ENCODE measurements at places on chromosomes 5 and 9. TPM values are rescaled to one million over a fixed set of nuclear protein-coding genes. Genes with fewer than 3 reads are reported as not detected.

GRCh38 chr9:127133739-127134167, 11.3 kb upstream of the ANGPTL2 start:
- H3K27me3 ChIP-seq: no peaks in the 10 kb centered on the region
- no peak overlapping the region for H3K27ac ChIP-seq
- DNase-seq: no peak
- H3K36me3 ChIP-seq: no peaks in the 10 kb centered on the region

DNA sequence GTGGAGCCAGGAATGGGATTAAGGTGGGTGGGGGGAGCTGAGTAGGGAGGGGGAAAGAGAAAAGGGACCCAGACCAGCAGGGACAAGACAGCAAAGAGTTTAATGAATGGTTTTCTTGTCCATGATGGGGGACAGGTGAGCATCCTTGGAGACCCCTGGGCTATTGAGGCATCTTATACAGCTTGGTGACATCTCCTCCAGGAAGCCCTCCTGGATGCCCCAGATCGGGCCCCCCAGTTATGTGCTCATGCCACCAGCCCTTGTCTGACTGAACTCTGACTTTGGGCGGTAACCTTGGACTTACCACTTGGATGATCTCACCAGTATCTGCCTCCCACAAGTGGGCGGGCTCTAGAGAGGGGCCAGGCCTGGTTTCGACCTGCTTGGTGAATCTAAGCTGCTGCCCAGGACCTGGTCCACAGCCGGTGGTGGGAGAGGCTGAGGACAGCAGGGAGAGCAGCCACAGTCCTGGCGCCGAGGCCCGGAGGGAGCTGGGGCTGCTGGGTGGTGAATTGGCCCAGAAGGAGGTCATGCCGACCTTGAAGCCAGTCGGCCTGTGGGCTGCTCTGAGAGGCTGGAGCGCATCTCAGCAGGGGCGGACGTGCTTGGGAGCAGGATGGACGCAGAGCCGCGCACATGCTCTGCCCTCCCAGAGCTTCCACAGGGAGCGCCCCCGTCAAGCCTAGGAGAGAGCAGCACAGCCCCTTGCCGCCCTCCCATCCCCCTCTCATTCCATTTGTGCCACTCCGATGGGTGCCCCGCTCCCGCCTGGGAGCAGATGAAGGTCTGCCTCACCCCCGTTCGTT, 36.2 kb downstream of the UNC5A start:
- DNase-seq: peak; percentile 38
- no peak overlapping the region for H3K27ac ChIP-seq
- H3K36me3 ChIP-seq: no peaks in the 10 kb centered on the region
- no peaks in the 10 kb centered on the region for H3K4me1 ChIP-seq
- H3K4me3 ChIP-seq: no peak overlapping the region
- peaks cover 18% of the 10 kb centered on the region for H3K27me3 ChIP-seq

- H3K4me1 ChIP-seq: peaks cover 18% of the 10 kb centered on the region
- peaks cover 29% of the 10 kb centered on the region for H3K27me3 ChIP-seq
- DNase-seq: peak; percentile 15
- H3K36me3 ChIP-seq: no peaks in the 10 kb centered on the region
- H3K27ac ChIP-seq: no peak overlapping the region
Measured at GRCh38 chr5:145937432-145938250, 1.3 kb downstream of the SH3RF2 start.

DNA sequence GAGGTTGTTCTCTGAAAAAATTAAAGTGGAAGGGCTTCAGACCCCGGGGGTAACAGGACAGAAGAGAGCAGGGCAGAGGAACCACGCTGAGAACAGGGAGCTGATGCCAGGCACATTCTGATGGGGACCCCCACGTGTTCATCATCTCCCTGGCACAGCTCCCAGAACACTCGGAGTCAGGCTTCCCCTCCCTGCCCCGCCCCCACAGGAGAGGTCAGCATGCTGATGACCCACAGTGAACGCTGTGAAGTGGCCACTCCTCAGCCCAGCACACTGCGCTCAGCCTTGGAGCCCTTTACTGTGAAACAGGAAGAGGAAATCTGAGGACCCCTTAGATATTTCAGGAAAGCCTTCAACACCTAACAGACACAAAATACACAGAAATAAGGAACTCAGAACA, 16.4 kb downstream of the RETREG1 start:
- peaks cover 70% of the 10 kb centered on the region for H3K4me1 ChIP-seq
- H3K27ac ChIP-seq: peak overlapping the region; percentile 62
- H3K27me3 ChIP-seq: no peaks in the 10 kb centered on the region
- DNase-seq: no peak

DNA sequence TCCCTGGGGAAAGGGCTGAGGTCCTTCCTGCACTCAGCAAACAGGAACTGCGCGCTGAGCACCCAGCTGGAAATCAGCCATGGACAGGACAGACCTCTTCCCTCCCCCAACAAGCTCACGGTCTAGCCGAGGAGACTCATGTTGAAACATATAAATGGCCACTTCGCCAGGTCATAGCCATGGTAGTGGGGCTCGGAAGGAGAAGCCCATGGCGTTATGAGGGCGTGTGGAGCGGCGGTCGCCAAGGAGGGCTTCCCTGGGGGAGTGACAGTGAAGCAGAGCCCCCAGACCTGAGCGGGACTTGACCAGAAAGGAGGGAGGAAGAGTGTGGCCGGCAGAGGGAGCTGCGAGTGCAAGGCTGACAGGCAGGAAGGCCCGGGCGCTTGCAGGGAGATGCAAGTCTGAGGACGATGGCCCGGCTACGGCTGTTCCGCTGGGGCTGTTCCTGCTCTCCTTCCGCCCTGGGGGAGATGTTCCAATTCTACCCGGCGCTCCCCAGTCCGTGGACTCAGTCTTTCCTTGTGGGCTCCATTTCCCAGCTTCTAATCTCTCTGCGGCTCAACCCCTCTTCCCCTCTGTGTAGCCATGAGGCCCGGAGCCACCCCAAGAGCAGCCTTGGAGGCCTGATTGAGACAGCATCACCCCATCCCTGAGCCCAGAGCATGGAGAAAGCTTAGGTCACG, 43.9 kb upstream of the PRRC2B start:
- no peaks in the 10 kb centered on the region for H3K36me3 ChIP-seq
- H3K4me3 ChIP-seq: peak overlapping the region; percentile 38
- peak overlapping the region; percentile 69 for H3K27ac ChIP-seq

DNA sequence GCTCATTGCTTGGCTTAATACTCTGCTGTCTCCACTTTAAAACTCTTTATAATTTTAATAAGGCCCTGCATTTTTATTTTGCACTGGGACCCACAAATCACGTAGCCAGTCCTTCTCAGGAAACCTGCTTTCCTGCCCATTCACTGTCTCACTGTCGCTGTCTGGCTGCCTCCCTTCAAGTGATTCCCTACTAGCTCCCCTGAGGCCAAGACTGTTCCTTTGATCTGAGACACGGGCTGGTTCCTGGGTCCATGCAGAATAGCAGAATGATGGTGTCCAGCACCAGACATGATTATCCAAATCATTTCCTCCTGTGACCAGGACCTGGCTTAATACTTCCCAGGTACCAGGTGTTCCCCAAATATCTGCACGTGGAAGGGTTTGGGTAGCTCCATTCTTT, 597.1 kb upstream of the KLF4 start:
- H3K4me3 ChIP-seq: no peak overlapping the region
- H3K4me1 ChIP-seq: no peaks in the 10 kb centered on the region
- H3K27ac ChIP-seq: no peak overlapping the region
- no peaks in the 10 kb centered on the region for H3K27me3 ChIP-seq

- H3K36me3 ChIP-seq: peaks cover 7% of the 10 kb centered on the region
- DNase-seq: no peak
- H3K27me3 ChIP-seq: no peaks in the 10 kb centered on the region
- H3K4me1 ChIP-seq: no peaks in the 10 kb centered on the region
Measured at GRCh38 chr9:112817860-112818203, 67.3 kb downstream of the SNX30 start.

- peaks cover under 1% of the 10 kb centered on the region for H3K27me3 ChIP-seq
- H3K4me1 ChIP-seq: peaks cover 36% of the 10 kb centered on the region
- peak; percentile 83 for DNase-seq
- no peaks in the 10 kb centered on the region for H3K36me3 ChIP-seq
- H3K27ac ChIP-seq: peak overlapping the region; percentile 71
- no peak overlapping the region for H3K4me3 ChIP-seq
Measured at GRCh38 chr5:132500931-132501628, 10.5 kb upstream of the IRF1 start.

DNA sequence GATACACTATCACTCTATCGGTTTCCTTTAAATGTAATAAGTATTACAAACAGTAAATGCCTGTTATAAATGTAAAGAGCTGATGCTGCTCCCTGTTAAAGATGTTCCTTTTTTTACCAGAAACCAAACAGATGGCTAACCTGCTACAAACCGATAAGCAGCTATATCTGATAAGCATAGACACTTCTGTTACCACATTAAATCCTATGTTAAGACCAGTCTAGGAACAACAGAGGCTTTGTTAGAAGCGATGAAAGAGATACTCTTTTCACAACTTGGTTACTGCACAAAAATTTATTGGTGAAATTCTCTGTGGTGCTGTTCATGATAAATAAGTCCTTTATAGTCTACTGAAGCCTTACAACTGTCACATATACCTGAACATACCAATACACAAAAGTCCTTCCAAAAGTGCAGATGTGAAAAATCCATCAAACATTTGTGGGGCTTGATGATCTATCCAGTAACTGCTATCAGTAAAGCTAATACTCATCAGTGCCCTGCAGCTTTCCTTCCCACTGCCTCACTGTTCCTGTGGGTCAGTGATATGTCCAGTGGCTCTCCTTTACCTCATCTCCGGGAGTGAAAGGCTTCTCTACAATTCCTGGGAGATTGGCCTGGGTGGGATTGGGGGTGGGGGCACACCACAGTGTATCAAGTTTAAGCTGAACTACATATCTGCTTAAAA, 25.8 kb upstream of the PRXL2C start:
- no peaks in the 10 kb centered on the region for H3K4me1 ChIP-seq
- H3K4me3 ChIP-seq: no peak overlapping the region
- H3K27ac ChIP-seq: no peak overlapping the region
- peaks cover 3% of the 10 kb centered on the region for H3K27me3 ChIP-seq

GRCh38 chr5:158725297-158725851, 374.3 kb downstream of the EBF1 start:
- H3K4me3 ChIP-seq: no peak overlapping the region
- H3K4me1 ChIP-seq: no peaks in the 10 kb centered on the region
- H3K36me3 ChIP-seq: no peaks in the 10 kb centered on the region
- DNase-seq: no peak
- no peak overlapping the region for H3K27ac ChIP-seq
- no peaks in the 10 kb centered on the region for H3K27me3 ChIP-seq

- H3K4me1 ChIP-seq: peaks cover 52% of the 10 kb centered on the region
- DNase-seq: no peak
Measured at GRCh38 chr5:154477382-154478223, 424 bp downstream of the HAND1 start.

GRCh38 chr5:53971551-53971950, 338.8 kb downstream of the ARL15 start:
- H3K27me3 ChIP-seq: no peaks in the 10 kb centered on the region
- H3K4me1 ChIP-seq: no peaks in the 10 kb centered on the region
- no peak overlapping the region for H3K4me3 ChIP-seq
- no peak overlapping the region for H3K27ac ChIP-seq
- peaks cover 6% of the 10 kb centered on the region for H3K36me3 ChIP-seq

GRCh38 chr9:98401140-98402018, 145.9 kb upstream of the TBC1D2 start:
- no peaks in the 10 kb centered on the region for H3K36me3 ChIP-seq
- no peaks in the 10 kb centered on the region for H3K4me1 ChIP-seq
- no peak for DNase-seq
- H3K27me3 ChIP-seq: peaks cover 2% of the 10 kb centered on the region
- no peak overlapping the region for H3K4me3 ChIP-seq
- H3K27ac ChIP-seq: no peak overlapping the region

DNA sequence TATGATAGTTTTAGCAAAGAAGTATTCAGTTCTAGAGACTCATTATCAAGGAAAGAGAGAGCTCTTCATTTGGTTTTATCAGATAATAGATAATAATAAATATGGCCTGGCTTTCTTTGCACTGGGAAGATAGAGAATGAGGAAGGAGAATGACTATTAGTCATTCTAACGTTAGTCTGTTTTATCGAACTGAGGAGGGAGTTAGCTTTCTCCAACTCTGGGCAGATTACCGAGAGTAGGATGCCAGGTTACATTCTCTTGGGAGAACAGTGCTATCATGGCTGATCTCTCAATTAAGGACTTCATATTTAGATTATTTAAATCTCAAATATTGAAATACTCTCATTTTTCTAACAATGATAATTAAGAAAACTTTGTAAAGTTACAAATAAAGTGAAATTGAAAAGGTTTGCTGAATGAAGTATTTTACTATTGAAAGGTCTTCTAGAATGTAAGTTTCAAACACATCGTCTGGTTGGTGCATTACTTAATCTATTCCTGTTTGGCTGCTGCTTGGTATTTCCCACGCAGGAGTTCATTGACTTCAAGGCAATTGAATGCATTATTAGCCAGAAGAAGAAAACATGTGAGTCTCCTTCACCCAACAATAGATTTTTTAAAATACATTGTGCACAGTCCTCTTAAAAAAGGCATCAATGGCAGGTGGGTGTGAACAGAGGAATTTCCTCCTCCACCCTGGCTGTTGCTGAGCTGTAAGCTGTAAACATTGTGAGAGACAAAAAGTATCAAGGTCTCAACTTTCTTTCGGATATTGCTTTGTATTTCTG, 140.8 kb downstream of the C9orf152 start:
- H3K4me1 ChIP-seq: no peaks in the 10 kb centered on the region
- H3K36me3 ChIP-seq: no peaks in the 10 kb centered on the region
- peaks cover 5% of the 10 kb centered on the region for H3K27me3 ChIP-seq
- DNase-seq: no peak

- peak; percentile 58 for DNase-seq
- H3K36me3 ChIP-seq: peaks cover 20% of the 10 kb centered on the region
- H3K4me3 ChIP-seq: peak overlapping the region; percentile 97
- peak overlapping the region; percentile 99 for H3K27ac ChIP-seq
- H3K4me1 ChIP-seq: peaks cover 41% of the 10 kb centered on the region
Measured at GRCh38 chr5:146447734-146448380, 724 bp downstream of the TCERG1 start.

DNA sequence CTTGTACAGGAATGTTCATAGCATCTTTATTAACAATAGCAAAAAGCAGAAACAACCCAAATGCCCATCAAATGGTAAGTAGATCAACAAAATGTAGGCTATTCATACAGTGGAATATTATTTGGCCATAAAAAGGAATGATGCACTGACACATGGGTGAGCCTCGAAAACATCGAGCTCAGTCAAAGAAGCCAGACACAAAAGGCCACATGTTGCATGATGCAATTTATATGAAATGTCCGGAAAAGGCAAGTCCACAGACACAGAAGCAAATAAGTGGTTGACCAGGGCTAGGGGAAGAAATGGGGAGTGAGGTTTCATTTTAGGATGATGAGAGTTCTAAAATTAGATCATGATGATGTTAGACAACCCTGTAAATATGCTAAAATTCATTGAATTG, 16.5 kb upstream of the SLC2A8 start:
- H3K4me1 ChIP-seq: no peaks in the 10 kb centered on the region
- no peak overlapping the region for H3K4me3 ChIP-seq
- no peaks in the 10 kb centered on the region for H3K36me3 ChIP-seq
- DNase-seq: no peak
- no peak overlapping the region for H3K27ac ChIP-seq

GRCh38 chr9:131263701-131264100, 12.6 kb downstream of the FAM78A start:
- no peak for DNase-seq
- H3K36me3 ChIP-seq: peaks cover 53% of the 10 kb centered on the region
- peak overlapping the region; percentile 94 for H3K27ac ChIP-seq
- peak overlapping the region; percentile 76 for H3K4me3 ChIP-seq

- H3K4me3 ChIP-seq: no peak overlapping the region
- peaks cover 16% of the 10 kb centered on the region for H3K4me1 ChIP-seq
- H3K27ac ChIP-seq: no peak overlapping the region
- H3K27me3 ChIP-seq: no peaks in the 10 kb centered on the region
- no peak for DNase-seq
- peaks cover 12% of the 10 kb centered on the region for H3K36me3 ChIP-seq
Measured at GRCh38 chr5:52809884-52810283, 22.2 kb downstream of the ITGA1 start.

Gene ZNF354B
- 7.1 TPM for total RNA-seq

Gene SLC34A1
- total RNA-seq: 0.43 TPM

Gene PDGFRB
- 0.58 TPM for total RNA-seq

Gene LRRC14B
- not detected for total RNA-seq

Gene GAPT
- not detected for total RNA-seq
